COR-L47 (cell line): ENCODE measurements at places on chromosomes 12 and 14.

DNA sequence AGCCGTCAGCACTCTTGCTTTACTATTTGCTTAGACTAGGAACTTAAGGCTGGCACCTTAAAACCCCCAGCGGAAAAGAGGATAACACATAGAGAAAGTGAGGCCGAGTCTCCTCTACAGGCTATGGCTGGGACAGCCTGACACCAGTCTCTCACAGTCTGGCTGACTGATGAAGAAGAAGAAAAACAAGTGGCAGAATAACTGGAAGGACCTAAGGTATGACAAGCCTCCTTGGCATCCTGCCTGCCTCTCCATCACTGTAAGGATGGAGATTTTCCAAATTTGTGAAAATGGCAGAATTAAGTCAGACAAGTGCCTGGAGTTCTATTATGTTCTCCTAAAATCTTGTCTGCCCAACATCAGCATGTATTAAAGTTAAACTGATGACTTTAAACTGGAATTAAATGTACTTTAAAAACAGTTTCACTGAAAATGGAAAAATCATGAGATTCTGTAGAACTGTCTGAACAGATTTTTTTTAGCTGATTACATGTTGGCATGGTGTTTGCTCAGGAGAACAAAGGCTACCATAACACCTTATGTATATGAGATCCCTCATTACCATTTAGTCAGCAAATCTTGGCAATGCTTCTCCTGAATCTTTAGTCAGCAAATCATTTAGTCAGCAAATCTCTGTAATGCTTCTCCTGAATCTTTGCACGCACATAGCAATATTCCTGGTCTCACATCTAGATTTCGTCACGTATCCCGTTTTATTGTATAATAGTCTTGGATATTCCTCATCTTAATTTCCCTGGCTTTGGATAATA lies 140.3 kb upstream of the AEBP2 start:
- DNase-seq: no peak

GRCh38 chr14:71166180-71166837 lies 259.1 kb downstream of the PCNX1 start:
- DNase-seq: peak; percentile 37

DNA sequence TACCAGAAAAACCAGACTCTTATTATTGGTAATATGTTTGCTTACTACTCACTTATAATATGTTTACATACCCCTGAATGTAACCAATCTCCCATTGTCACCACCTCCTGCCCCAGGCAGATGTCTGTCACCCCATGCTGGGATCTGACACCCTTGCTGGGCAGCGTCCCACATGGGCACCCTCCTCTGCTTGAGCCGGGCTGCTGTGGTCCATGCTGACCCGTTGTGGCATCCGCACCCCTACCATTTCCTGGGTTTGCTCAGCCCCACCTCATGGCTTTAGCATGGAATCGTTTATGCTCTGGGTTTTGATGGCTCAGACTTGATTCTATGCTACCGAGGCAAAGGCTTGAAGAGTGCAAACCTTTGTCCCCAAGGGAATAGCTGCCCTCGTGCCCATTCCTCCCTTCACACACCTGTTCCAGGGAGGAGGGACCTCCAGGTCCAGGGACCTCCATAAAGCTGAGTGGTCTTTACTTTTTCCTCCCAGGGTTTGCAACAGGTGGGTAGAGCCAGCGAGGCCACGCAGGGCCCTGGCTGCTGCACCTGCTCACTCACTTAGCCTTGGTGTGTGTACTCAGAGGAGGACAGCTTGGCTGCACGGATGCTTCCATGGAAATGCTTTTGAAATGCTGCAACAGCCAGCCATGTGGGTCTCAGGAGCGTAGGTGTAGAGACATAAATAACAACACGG lies 68.7 kb downstream of the PRMT8 start:
- peak; percentile 61 for DNase-seq

DNA sequence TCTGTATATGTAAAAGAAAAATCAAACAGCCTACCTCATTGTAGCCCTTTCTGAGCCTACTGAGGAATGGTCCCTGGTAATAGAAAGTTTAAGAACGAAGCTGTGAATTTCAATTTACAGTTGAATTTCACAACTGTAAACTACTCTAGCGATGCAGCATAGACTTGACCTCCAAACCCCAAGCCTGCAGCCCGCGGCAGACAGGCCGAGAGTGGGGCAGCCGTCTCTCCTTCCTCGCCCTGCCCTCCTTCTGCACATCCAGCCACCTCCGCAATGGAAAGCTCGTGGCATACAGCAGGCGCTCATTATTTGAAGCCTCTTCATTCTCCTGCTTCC lies 15.3 kb downstream of the RNASE2 start:
- DNase-seq: no peak

DNA sequence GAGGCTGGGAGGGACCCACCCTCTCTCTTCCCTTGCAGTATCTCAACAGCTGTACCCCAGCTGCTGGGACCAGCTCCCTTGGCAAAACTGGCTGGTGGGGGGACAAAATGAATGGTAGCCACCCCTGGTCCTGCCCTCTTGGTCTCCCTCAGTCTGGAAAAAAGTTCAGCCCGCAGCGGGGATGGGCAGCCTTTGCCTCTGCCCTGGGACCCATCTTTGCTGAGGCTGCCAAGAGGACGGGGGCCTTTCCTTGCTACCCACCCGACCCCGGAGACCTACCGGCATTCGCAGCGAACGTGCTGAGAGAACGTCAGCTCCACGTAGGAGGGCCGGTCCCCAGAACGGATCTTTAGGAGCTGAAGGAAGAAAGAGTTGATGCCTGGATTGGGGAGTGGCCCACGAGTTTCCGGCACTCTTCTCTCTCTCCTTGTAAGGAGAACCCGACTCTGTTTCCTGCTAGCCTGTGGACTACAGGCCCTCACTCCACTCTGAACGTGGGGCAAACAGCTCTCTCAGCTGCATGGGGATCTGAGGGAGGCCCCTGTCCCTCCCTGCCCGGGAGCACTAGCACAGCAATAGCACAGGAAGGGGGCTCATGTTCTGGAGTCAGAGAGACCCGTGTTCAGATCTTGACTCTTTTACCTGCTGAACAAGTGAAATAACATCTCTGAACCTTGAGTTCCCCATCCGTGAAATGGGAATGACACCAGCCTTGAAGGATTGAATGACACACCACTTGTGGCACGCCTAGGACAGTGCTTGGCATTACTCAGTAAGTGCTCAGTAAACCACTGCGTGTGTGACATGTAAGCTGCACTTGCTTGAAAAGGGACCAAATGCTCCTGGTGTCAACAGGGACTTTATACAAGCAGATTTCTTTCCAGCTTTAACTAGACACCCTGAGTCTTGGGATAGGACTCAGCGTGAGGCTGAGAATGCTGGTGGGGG lies 6.9 kb downstream of the PGF start:
- no peak for DNase-seq

DNA sequence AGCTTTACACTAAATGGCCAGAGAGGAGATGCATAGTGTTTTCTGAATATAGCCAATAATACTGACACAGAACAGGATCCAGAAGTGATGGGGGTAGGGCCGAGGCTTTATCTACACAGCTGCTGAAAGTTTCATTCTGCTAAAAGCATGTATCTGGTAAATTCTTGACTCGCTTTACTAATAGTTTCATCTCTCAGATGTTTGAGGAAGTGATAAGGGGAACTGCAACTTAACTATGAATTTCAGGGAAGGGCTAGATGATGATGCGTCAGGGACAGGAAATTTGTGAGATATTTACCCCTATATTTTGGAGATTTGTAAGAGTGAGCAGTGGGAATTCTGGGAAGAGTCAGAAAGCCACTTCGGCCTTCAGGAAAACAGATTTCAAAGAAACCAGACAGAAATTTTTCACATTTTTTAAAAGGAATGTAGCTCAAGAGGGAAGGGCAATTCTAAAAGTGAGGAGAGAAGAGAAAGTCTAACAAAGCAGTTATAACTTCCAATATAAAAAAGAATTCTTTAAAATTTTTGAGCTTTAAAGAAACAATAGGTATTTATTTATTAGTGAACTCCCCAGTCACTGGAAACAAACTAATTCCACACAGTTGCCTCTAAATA lies 243.1 kb downstream of the BCAT1 start:
- DNase-seq: no peak

GRCh38 chr12:26172539-26172938 lies 22.8 kb upstream of the SSPN start:
- DNase-seq: no peak
